Activated T-helper 1 cell treated with Interleukin-2 at 50 U/mL for 16 hours (primary cell): ENCODE measurements at places on chromosomes 16 and 17.

DNA sequence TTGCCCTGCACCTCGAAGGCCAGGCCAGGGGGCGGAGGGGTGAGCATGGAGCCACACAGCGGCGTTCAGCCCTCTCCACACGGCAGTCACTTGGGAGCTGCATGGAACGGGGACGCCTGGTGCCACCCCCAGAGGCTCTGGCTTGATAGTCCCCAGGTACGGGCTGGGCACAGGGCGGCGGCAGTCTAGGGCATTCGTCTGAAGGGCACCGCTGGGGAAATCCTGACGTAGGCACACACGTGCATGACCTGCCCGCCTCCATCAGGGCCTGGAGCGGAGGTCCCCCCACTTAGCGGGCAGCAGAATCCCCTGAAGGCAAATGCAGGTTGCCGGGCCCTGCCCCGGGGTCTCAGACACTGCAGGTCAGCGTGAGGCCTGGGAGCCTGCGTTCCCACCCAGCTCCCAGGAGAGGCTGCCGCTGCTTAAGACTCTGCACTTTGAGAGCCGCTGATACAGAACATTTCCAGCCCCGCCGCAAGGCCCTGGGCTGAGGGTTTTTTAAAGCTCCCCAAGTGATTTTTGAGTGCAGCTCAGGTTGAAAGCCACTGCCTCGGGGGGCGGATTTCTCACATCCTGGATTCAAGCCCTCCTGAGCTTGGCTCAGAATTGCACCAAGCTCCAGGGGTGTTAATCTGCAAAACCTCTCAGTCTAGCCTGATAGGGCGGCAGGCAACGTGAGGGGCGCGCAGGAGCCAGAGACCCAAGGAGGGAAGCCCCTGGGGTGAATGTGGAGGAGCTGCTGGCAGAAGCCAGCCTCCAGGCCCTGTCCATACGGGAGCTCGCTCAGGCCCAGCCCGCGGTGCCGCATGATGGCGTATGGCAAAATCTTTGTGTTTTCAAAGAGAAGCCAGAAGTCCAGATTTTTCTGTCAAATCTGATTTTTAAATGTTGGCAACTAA, 182.3 kb upstream of the GSE1 start:
- no peak for DNase-seq

- no peak for DNase-seq
Measured at GRCh38 chr17:19744492-19744891, 3.6 kb downstream of the ALDH3A1 start.

DNA sequence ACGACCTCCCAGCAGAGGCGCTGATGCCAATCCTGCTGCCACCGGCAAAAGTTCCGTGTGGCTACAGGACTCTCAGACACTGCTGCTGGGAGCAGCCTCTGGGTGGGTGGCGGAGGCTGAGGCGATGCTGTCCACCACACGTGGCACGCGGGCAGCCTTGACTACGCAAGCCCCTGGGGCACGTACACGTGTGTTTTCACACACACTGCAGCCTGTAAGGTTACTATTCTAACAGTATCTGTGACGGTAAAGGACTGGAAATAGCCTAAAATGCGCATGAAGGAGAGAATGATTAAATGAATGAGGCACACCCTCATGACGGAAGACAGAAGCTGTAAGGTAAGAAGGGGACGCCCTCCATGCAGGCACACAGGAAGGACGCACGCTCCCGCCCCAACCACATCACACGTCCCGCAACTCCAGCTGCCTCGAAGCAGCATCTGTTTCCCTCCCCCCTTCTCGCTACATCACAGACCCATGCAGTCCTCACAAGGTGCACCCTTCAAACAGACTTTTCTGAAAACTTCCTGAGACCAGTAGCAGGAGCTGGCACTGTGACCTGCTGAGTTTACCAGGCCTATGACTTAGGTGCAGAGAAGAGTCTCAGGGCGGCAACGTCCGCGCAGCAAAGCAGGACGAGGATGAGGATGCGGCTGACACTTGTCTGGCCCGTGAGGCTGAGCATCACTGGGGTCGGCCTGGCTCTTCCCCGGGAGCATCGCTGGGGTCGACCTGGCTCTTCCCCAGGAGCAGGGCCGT, 28.7 kb upstream of the FASN start:
- DNase-seq = peak; percentile 80

- DNase-seq = no peak
Measured at GRCh38 chr16:87528690-87529579, 36.1 kb upstream of the ZCCHC14 start.

DNA sequence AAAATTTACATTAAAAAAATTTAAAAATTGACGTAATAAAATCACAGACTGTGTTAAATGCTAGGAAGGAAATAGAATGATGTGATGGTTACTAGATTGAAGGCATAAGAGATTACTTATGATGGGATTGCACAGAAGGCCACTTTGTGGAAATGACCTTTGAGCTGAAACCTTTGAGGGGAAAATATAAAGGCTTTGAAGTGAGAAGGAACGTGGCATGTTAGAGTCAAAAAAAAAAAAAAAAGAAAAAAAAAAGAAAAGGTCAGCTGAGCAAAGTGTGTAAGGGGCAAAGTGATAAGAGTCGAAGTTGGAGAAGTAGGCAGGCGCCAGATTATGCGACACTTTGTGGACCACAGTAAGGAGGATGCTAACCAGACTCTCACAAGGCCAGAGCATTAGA, 3.6 kb upstream of the PSMD11 start:
- DNase-seq = no peak

- DNase-seq = no peak
Measured at GRCh38 chr17:78342449-78343186, 17.3 kb downstream of the SOCS3 start.

- DNase-seq = no peak
Measured at GRCh38 chr17:79537061-79537460, 73.8 kb downstream of the RBFOX3 start.

GRCh38 chr17:6660805-6661463, 9.4 kb downstream of the C17orf100 start:
- DNase-seq = no peak

GRCh38 chr17:65102788-65103187, 34.4 kb upstream of the RGS9 start:
- no peak for DNase-seq

DNA sequence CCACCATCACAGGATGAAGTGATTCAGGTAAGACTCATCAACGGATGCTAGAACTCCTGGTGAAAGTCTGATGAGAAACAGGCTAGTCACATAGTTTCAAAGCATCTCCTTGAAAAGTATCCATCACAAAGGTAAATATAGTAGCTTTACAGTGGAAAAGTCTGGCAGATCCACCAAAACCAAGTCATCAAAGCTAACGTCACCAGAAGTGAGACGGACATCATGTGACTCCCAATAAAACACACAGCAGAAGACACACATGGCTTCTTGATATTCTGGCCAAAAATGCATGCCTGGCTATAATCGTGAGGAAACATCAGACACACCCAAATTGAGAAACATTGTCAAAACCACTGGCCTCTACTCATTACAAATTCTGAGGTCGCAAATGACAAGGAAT, 17.9 kb upstream of the TRPV3 start:
- DNase-seq = no peak

- DNase-seq = no peak
Measured at GRCh38 chr17:42748908-42749798, 4.3 kb upstream of the EZH1 start.

DNA sequence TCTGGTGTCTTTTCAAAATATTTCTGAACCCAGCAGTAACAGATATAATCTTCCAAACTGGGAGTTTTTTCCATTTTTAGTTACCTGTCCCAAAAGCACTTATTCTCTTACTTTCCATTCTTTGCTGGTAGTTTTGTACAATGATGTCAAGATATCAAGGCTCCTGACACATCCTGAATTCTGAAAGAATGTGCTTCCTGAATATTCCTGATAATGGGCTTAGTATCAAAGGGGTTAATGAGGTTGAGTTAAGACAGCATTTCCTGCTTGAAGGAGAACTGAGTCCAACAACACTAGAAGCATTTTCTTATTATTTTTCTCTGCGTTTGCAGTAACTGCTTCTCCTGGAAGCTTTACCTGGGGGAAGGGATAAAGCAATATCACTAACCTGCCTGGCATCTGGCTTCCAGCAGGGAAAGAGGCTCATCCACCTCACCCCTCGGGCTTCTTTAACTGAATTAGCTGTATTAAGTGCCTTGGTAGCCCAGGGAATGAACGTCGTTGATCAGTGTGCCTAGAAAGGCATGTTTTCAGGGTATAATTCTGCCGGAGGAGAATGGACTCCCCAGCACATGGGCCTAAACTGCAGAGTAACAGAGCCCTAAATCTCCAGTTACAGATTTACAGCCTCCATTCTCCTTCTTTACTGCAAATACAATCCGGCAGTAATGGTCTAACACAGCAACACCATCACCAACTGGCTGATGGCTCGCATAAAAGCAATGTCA, 134.4 kb downstream of the SNX11 start:
- no peak for DNase-seq

GRCh38 chr17:37081287-37081686, 132.5 kb downstream of the AATF start:
- no peak for DNase-seq

- no peak for DNase-seq
Measured at GRCh38 chr17:70013911-70014310, 61.1 kb upstream of the KCNJ16 start.

DNA sequence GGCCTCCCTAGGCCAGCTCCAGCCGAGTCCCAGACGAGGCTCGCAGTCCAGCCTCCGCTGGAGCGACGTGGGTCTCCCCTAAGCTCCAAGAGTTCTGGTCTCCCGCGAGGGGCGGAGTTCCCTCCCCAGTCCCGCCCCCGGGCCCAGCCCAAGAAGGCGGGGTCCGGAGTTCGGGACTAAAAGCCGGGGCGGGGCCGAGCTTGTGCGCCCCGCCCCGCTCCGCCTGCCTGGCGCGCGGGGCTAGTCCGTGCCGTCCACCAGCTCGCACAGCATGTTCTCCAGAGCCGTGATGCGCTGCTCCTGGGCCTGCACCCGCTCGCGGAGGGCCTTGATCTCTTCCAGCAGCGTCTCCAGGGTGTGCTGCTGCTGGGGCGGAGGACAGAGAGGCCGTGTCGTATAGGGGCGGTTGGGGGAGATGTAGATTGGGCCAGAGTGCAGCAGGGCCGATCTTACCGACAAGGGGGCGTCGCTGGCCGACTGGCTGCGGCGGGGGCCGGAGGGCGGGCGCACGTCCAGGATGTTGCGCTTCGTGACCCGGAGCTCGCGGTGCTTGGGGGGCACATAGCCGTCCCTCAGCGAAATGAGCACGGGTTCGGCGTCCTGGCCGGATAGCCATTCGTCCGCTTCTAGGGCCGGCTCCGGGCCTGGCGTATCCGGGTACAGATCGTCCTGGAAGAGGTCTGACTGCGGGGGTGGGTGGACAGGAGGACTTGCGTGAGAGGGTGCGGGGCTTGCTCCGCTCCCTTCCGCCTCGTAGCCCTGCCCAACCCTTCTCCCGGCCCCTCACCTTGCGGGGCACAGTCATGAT, 7.0 kb downstream of the CORO6 start:
- DNase-seq = peak; percentile 80

DNA sequence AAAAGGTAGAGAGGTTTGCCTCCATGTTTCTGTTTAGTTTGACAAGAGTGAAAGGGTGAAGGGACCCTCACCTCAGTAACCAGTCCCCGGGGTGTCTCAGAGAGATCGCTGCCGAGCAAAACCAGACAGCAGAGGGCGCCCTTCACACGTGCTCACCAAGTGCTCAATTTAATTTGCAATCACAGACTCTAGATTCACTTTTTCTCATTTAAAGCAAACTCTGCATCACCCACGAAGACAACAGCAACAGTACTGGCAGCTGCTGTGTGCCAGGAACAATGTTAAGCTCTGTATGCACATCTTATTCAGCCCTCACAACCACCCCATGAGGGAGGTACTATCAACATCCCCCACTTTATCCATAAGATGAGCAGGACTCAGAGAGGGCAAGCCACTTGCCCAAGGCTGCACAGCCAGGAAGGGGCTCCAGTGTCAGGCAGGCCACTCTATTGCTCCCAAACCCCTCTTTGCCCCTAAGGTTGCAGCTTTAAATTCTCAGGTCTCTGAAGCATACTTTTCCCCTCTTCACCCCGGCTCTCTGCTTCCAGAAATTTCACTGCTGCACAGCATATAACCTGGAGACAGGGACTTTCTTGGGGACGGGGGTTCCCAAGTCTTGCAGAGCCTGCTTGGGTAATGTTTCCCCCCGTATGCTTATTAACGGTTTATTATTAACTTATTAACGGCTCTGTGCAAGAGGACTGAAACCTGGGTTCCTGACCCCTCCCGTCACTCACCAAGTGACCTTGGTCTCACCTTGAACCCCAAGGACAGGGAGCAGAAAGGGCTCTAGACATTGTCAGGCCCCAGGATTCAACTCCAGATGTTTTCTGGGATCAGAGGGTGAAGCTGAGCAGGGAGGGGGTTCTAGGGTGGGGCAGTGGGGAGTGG, 70.9 kb downstream of the CNGB1 start:
- peak; percentile 68 for DNase-seq

- DNase-seq = no peak
Measured at GRCh38 chr17:18253187-18253884, 5.2 kb downstream of the FLII start.
